ENCODE measurements at places on chromosomes 5 and 9.

GRCh38 chr5:166088389-166089039, 2202.9 kb upstream of the WWC1 start:
- DNase-seq: no peak

DNA sequence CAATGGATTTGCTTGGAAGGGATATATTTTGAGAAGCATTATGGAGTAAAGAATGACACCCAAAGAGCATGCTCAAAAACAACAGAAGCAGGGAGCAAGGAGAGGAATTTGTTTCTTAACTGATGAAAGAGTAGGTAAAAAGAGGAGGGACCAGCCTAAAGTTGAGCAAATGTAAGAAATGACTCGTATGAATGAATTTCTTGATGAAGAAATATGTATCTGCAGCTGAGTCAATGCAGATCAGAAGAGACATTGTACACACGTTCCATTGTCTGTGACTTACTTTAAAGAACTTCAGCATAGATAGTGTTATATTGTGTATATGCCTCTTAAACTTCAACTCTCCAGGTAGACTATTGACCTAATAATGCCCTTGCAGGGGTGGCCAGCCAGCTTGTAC, 112.7 kb upstream of the NREP start:
- no peak for DNase-seq

GRCh38 chr5:132262882-132263547, 5.5 kb downstream of the PDLIM4 start:
- peak; percentile 30 for DNase-seq

GRCh38 chr9:90167914-90168313, 474.7 kb downstream of the DIRAS2 start:
- DNase-seq: no peak

DNA sequence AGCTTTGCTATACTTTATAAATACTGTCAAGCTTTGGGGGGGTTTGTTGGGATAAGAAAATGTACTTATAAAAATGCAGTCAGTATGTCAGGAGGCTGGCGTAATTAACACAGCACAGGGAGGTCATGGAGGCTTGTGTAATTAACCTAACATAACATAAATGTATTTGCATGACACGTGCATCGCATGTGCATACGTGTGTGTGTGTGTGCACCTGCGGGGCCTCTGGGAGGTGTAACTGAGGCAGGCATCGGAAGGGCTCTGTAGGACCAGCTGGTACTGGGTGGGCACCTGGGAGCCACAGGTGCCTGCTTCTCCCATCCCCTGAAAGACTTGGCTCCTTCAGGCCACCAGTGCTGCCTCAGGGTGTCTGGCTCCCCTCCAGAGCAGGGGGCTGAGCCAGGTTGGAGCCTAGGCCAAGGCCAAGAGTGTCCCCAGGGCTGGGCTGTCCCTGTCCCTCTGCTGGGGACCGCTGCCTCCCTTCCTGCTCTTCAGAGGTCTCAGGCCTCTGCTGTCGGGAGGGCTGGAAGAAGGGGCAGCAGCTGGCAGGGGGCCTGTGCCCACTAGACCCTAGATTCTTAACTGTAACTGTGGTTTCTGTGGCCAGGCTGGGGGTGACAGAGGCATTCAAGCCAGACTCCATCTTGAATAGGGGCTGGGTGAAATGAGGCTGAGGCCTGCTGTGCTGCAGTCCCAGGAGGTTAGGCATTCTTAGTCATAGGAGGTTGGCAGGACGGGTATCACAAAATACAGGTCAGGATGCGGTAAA, 9.0 kb downstream of the FCN2 start:
- DNase-seq: no peak

- no peak for DNase-seq
Observed at GRCh38 chr5:77329664-77330430, 119.4 kb downstream of the PDE8B start.

GRCh38 chr5:112548246-112548881, 129.3 kb upstream of the EPB41L4A start:
- DNase-seq: no peak

GRCh38 chr5:132391247-132391646, 21.7 kb downstream of the SLC22A5 start:
- DNase-seq: no peak

DNA sequence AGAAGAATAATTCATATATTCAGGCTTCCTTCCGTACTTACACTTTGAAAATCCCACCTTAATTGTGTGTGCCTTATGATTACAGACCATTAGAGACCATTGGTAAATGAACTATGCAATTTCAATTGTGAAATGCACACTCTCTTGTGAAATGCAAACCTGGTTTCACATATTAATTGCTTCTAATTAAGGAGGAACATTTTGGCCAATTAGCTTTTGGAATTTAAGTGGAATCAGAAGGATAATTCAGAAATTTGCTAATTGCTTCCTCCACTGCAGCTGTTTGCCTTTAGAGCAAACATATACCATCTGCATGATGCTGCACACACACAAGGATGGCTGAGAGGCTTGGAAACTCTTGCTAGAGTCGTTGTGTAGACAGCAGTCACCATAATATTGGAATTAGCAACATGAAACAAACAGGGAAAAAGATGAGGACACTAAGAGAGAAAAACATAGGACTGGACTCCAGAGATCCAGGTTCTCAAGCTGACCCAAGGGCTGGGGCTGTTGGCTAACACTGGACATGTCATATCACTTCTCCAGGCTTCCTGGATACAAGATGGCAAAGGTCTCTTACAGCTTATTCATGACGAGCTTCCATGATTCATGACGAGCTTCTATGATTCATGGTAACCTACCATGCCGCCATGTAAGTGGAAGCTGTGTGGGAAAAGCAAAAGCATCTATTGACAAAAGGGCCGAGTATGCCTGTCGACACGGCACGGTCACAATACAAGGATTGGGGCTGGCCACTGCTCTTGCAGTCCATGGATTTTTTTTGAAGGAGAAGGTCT, 78.0 kb downstream of the PTCH1 start:
- DNase-seq: no peak

- DNase-seq: no peak
Observed at GRCh38 chr5:107112216-107112615, 558.5 kb downstream of the EFNA5 start.

DNA sequence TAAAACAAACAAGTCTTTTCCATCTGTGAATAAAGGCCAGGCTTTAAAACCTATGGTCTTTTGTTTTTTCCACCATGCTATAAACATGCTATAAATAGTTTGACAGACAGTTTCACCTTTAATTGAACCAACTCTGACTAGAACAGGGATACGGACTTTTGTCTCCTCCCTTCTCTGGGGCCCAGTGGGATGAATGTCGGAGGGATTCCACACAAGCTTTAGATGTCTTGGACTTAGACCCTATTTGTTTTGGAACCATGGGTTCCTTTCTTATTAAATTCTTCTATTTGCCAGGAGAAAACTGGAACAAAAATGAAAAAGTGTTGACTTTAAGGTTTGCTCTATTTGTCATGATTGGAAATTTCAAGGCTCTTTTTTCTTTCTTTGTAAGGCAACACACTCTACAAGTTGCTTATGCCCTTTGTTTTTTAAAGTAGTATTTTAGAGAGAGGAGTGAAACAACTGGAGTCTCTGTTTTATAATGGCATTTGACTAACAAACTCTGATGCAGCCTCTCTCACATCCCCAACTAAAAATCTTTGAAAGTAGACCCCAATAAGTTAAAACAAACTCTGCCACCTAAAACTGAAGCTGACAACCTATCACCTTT, 145.3 kb downstream of the MLLT3 start:
- DNase-seq: no peak

DNA sequence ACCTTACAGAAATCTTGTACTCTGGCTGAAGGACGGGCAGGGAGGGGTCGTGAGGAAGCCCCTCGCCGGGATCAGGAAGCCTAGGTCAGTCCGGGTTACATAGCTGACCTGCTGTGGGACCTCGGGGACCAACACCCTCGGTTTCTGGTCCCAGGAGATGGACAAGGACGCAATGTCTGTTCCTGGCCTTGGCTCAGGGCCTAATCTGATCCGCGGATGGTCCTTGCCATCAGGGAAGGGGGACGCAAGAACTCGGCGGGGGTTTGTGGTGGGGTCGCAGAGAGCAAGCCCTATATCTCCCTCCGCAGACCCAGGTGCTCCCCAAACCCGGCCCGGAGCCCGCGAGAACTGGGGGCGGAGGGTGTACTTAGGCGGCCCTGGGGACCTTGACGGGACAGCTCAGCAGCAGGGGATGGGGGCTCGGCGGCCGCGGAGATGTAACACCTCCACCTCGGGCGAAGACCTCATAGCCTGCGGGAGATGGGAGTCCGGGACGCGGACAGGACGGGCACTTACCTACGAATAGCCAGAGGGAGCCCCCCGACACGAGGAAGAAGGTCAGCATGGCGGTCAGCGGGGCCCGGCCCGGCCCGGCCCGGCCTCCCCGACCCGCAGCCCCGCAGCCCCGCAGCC, 353 bp downstream of the ACSL6 start:
- DNase-seq: peak; percentile 51

DNA sequence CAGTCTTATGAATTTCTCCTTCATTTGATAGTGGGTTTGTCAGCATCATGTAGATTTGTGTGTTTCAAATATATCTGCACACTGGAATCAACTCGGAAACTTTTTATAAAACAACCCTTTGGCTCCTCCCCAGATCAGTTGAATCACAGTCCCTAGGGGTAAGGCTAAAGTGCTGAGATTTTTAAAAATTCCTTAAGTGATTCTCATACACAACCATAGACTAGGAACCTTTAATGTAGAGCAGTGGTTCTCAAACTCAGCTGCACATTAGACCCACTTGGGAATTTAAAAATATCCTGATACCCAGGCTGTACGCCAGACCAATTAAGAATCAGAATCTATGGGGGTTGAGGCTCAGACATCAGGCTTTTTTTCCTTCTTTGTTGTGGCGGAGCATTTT, 17.5 kb upstream of the JAK2 start:
- no peak for DNase-seq

DNA sequence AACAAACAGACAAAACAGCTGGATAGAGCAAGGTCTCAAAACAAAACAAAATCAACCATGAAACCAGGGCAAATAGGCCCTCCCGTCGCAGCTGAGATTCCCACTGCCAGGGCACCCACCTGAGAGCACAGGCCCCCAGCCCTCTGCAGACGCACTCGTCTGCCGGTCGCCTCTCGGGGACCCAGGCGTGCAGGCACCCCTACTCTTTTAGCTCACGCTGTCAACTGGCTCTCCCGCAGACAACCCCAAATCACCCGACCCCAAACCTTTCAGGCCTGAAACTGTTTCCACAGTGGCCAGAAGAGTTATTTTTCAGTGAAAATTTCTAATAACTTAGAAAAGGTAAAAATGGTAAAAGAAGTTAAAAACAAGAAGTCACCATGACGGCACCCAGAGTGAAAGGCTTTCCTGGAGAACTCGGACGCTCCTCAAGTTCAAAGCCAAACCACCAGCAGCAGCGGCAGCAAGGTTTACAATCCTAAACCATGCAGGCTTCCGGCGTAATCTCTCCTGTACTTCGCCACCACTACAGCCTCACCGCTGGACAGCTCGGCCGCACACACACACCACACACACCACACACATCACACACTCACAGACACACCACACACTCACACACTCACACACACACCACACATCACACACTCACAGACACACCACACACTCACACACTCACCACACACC, 1.9 kb upstream of the UBE2QL1 start:
- DNase-seq: no peak

DNA sequence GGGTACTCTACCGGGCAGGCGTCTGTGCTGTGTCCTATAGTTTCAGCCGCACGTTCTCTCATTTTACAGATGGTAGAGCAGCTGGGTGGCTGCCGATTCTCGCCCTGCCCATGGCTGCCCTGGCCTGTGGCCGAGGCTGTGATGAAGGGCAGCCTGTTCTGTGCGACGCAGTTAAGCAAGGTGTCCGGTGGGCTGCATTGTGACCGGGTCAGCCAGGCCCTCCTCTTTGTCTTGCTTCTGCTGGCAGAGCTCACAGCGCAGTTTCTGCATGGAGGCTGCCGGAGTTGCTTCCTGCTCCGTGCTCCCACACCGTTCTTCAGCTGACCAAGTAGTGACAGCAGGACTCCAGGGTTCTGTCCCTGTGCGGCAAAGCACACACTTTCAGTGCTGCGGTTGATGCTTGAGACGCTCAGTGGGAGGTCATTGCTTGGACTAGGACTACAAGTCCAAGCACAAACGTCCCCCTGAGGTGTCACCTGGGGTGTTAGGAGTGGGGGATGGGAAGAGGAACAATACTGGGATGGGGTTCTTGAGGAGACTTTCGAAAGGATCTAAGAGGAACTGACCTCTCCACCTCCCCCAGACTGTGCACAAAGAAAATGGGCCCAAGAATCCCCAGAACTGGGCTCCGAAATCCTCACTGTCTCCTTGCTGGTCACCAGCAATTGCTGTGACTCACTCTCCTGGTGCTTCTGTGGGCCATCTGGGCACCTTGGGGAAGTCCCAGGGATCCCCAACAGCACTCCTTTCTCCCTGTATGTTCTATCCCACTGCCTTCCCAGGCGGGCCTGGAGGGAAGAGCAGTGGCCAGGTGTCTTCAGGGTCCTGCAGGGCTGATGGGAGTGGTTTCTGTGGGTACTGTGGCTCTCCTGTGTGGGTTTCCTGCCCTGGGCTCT, 58.2 kb downstream of the GADD45G start:
- peak; percentile 64 for DNase-seq

- DNase-seq: no peak
Observed at GRCh38 chr5:106106384-106106783, 1564.4 kb downstream of the EFNA5 start.

- DNase-seq: no peak
Observed at GRCh38 chr5:161064781-161065180, 212.8 kb upstream of the ATP10B start.
